ENCODE measurements at places on chromosomes 13 and 19.
A peak's percentile ranks its signal among the peaks of the same experiment; 100 is the strongest.

DNA sequence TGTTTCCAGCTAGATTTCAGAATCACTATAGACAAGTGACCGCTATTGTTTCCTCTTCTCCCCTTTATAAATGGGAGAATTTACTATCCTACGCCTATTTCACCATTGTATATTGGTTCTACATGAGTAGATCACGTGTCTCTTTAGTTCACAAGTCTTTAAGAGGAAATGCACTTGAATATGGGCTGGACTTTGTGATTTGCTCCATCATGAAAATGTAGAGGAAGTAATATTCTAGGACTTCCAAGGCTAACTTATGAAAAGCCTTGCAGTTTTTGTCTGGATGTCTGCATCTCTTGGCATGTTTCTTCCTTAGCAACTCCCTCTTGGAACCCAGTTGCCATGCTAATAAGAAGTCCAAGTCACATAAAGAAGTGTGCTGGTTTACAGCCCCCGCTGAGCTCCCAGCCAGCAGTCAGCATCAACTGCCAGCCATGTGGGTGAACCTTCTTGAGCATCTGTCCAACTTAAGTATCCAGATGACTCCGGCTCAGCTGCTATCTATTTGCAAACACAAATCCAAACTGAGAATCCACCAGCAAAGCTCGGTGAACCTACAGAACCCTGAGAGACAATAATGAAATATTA, 4.8 kb upstream of the FBXL3 start:
- no peak for DNase-seq

DNA sequence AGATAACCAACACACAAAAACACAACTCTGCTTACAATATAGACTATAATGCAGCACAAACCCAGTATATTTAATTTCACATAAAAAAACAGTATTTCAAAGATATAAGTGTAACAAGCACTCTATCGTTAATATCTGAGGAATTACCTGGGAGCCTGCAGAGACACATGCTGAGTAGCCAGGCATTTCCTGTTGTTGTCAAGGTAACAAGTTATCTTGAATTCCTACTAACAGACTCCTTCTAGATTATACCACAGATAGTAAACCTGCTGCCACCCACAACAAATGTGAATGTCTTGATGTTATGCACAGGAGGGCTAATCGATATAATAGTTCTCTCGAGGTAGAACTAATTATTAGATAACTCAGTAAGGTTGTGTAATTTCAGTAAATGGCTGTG, 826.0 kb upstream of the PRR20A start:
- no peak for DNase-seq

DNA sequence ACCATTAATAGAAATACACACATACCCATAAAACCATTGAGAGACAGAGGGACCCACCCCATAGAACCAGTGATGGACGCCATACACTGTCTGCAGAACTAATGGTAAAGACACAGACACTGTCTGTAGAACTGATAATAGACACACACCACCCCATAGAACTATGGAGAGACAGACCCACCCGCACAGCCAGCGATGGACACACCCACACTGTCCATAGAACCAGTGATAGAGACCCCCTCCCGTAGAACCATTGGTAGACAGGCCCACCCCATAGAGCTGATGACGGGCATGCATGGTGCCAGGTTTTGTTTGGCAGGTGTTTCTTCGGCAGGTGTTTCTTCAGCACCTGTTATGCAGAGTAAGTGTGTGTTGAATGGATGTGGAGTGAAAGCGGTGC, 88.3 kb upstream of the TEX29 start:
- no peak for DNase-seq

GRCh38 chr13:28579322-28579721, 79.6 kb upstream of the POMP start:
- no peak for DNase-seq

- no peak for DNase-seq
Observed at GRCh38 chr19:31570718-31571117, 221.5 kb upstream of the TSHZ3 start.

DNA sequence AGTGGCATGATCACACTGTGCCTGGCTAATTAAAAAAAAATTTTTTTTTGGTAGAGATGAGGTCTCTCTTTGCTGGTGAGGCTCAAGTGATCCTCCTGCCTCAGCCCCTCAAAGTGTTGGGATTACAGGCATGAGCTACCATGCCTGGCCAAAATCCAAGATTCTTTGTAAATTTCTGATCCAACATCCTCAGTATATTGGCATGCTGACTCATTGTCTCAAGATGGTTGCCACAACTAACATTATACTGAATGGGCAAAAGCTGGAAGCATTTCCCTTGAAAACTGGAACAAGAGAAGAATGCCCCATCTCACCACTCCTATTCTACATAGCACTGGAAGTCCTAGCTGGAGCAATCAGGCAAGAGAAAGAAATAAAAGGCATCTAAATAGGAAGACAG, 100.0 kb downstream of the KLF5 start:
- no peak for DNase-seq

GRCh38 chr19:36256064-36256463, 41.2 kb downstream of the ZNF146 start:
- DNase-seq = no peak

DNA sequence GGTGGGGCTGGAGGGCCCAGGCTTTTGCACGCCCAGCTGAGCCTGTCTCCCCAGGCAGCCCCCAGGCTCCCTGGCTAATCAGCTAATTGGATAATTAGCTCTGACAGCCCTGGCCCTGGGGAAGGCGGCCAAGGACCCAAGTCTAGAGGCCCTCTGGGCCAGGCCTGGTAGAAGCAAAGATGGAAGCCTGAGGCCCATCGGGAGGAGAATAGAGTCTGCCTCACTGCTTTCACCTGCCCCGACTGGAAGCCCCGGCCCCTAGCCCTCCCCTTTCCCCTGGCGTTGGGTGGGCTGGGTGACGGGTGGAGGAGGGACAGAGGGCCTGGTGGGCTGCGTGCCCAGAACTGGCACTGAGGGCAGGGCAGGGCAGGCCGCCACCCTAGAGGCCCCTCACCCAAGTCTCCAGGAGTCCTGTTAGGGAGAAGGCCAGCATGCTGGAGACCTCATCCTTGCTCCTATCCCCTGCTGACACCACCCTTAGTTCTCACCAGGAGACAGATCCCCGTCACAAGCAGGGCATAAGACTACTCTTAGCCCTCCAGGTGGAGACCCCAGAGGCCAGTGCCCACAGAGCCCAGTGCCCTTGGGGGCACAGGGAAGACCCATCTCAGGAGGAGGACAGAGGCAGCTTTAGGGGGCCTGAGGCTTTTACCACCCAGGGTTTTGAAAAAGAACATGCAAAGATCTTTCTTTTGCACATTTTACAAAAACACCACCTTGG, 12.0 kb downstream of the LYL1 start:
- DNase-seq = no peak

DNA sequence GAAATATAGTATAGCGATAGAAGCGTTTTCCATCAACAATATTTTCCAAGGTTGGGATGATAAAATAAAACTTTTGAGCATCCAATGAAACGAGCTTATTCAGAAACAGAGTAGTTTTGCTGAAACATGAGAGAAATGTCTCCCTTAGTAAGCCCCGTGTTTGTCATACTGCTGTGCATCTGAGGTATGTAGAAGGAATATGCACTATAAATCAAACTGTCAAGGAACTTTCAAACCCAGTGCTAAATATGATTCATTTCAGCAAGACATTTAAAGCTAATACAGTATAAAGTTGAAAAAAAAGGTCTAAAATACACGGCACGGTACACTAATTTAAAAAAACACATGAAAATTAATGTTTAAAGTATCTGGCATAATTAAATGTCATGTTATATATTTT, 546.2 kb downstream of the SLITRK5 start:
- no peak for DNase-seq

GRCh38 chr19:22137791-22138190, 59.0 kb downstream of the ZNF676 start:
- DNase-seq = no peak

- DNase-seq = peak; percentile 66
Observed at GRCh38 chr19:15551293-15552004, 43.1 kb downstream of the CYP4F22 start.

GRCh38 chr13:43938449-43938848, 58.7 kb downstream of the LACC1 start:
- no peak for DNase-seq

DNA sequence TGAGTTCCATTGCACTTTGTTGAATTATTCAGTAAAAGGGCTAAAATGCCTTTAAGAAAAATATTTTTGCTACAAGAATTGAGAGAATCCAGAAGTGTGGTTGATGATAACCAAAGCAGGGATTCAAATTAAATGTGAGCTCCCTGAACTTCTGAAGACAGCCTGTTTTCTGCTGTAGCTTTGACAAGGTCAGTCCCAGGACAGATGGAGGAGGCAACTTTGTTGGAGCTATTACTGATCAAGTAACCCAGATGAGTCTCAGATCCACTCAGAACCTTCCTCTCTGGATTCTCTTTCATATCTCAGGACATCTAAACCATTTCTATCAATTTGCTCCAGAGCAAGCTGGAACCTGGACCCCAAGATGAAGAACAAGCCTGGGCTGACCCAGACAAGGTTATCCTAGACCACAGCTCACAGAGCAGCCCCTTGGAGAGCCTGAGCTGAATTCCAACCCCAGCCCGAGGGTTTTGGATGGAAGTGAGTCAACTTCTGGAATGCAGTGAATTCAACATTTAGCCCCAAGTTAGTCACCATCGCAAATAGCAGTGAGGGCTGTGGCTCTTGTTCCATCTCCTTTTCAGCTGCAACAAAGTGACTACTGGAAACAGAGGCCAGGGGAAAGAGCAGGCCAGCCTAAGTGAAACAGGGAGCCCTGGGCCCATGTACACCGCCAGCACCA, 137.8 kb upstream of the TSC22D1 start:
- no peak for DNase-seq

- no peak for DNase-seq
Observed at GRCh38 chr19:4717191-4717965, 6.3 kb downstream of the DPP9 start.

GRCh38 chr13:51237887-51238286, 15.7 kb downstream of the FAM124A start:
- DNase-seq = no peak

- no peak for DNase-seq
Observed at GRCh38 chr13:23497191-23497590, 63.7 kb upstream of the SACS start.

GRCh38 chr13:108895220-108895704, 265.9 kb downstream of the MYO16 start:
- DNase-seq = no peak

- no peak for DNase-seq
Observed at GRCh38 chr13:99125326-99125915, 75.2 kb upstream of the UBAC2 start.

DNA sequence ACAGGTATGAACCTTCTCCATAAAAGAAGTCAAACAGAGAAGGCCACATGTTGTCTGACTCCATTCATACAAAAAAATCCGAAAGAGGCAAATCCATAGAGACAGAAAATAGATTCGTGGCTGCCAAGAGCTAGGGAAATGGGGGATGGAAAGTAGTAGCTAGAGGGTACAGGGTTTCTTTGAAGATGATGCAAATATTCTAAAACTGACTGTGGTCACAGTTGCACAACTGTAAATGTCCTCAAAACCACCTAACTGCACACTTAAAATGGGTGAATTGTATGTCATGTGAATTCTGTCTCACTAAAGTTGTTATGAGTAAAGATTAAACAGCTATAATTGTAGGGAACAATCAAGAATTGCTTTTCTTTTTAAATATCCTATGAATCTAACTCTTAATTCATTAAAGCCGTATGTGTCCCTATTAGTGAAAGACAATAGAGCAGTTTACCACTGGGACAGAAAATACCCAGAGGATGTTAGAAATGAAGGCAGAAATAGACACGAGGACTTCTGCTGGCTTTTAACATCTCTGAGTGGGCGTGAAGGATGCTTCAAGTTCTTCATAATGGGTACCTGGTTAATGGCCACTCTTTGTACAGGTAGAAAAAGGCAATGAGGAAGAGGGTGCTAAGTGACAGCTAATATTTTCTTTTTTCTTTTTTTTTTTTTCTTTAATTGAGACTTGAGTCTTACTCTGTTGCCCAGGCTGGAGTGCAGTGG, 21.2 kb downstream of the INSR start:
- no peak for DNase-seq

DNA sequence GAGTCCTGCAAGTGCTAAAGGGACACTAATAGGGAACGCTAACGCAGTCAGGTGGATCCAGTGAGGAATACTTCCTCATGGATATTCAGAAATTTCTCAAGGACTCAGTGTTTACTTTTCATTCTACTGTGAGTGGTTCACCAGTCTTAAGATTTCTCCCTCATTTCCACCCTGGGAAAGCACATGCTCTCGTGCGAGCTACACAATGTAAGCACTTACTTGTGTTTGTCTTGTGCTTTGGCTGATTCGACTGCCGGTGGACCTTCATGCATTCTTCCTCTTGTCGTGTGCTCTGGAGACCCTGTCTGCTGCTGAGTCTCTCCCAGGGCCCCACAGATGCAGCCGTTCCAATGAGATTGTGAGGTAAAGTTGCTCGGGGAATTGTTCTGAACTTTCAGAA, 180.1 kb downstream of the NUFIP1 start:
- DNase-seq = no peak

GRCh38 chr13:101514695-101515275, 62.3 kb downstream of the ITGBL1 start:
- DNase-seq = no peak

DNA sequence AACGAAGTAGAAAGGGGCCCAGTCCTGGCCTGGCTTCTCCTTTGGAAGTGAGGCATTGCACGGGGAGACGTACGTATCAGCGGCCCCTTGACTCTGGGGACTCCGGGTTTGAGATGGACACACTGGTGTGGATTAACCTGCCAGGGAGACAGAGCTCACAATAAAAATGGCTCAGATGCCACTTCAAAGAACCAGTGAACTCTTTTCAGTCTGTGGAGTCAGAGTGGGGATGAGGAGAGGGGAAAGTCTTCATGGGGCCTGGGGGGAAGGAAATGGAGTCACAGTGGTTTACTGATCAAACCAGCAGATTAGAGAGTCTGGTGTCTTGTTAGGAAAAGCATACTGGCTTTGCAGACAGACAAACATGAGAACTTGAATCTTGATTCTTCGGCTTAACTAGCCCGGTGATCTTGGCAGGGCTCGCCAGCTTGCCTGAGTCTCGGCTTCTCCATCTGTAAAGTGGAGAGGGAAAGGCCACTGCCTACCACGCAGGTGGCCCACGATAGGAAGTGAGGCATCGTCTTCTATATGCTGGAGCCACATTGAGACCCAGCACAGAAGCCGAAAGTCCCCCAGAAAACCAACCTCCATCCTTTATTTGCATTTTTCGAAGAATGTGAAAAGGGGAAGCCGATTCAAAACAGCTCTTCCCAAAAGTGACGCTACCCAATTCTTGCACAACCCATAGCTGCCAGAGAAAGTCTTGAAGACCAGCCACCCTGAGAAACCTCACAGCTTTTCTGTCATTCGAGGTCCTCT, at the start of gene FFAR1:
Gene FFAR1, plus strand, starts transcription at position 732 of the 759 bp plus-strand sequence. CDS start 3,650 bp downstream, outside the sequence.
- peak; percentile 33 for DNase-seq

DNA sequence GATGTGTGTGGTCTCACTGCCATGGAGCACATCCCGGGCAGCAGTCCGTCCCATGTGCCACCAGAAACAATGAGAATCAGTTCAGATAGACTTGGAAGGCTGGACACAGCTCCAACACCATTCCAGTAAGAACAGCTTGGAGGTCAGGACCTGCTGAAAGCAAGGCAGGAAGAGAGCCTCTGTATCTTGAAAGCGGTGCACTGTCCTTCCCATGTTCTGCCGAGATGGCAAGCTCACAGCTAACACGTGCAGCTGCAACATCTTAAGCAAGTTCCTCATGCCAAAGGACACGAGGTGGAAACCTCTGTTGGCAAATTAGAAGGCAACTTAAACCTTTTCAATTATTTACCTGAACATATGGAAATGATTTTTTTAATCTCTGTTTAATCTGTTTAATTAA, 175.4 kb downstream of the DLEU7 start:
- no peak for DNase-seq

- no peak for DNase-seq
Observed at GRCh38 chr13:57640607-57641006, 9.1 kb downstream of the PCDH17 start.

Data from activated naive CD4-positive, alpha-beta T cell treated with anti-CD3 and anti-CD28 coated beads, Interleukin-2, amount 50 U/mL, for 16 hours (primary cell).